Hematopoietic multipotent progenitor cell (in vitro differentiated cells): ENCODE measurements at places on chromosomes 12 and 14. TPM values are rescaled to one million over a fixed set of nuclear protein-coding genes. Genes with fewer than 3 reads are reported as not detected.
A peak's percentile ranks its signal among the peaks of the same experiment; 100 is the strongest.

Gene DEPDC4
- total RNA-seq: 0.27 TPM

Gene TEDC1
- 29.1 TPM for total RNA-seq

Gene SCN8A
- 0.54 TPM for total RNA-seq

Gene DENND5B
- total RNA-seq: 9.4 TPM

Gene SRRM4
- under 0.01 TPM for total RNA-seq

Gene RBMS2
- total RNA-seq: 7.5 TPM

Gene MYF5
- not detected for total RNA-seq

Gene SRGAP1
- 0.27 TPM for total RNA-seq

DNA sequence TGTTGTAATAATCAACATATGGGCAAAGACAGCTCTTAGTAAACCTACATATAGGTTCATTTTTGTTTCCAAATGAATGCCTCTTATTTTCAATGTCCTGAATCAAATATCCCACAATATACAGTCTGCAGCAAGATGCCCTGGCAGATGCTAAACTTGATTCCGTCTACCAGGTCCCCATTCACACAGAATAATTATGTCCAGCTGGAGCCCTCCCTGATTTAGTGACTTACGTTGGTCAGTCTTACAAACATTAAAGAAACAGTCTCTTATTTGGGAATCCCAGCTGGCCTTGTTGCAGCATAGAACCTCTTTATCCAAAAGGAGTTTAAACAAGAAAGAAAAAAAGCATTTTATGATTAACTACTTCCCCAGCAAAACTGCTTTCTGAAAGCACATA, 82.7 kb upstream of the BMP4 start:
- DNase-seq: no peak

- no peak for DNase-seq
Observed at GRCh38 chr12:114821570-114821969, 137.6 kb upstream of the TBX3 start.

DNA sequence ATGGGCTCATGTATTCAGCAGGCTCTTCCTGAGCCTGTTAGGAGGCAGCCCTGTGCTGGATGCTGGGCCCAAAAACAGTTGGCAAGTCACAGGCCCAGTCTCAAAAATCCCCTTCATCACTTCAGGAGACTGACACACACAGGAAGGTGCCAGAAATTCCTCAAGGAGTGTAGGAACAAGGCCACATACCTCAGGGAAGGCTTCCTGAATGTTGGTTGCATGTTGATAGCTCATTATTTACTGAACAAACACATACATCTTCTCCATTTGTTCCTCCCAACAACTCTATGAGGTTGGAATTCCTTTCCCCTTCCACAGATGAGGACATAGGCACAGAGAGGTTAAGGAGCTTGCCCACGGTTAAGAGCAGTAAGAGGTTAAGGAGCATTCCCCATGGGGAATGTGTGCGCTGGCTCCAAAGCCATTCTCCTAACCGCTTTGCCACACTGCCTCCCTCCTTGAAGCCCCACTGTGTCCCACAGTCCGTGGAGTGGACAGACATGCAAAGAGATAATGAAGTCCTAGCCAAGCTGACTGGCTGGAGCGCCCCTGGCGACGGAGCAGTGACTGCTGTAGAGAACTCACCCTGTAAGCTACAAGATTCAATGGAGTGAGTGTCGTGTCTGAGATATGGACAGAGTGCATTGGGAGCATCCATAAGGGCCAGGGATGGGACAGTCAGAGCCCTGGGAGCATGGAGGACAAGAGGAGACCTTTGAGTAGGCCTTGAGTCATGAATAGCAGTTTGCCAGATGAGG, 3.3 kb downstream of the HHIPL1 start:
- DNase-seq: no peak

DNA sequence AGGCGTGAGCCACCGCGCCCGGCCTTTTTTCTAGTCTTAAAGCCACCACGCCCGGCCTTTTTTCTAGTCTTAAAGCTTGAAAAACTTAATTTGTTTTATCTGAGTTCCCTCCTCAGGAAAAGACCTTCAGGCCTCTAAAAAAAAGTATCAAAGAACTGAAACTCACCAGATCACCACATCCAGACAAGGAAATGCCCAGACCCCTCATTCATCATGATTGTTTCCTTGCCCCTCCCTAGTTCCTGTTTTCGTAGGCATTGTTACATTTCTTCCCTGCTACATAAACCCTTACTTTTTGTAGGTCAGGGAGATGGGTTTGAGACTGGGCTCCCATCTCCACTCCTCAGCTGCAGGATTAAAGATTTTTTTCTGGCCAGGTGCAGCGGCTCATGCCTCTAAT, 21.1 kb upstream of the VWF start:
- peak; percentile 57 for DNase-seq

- DNase-seq: no peak
Observed at GRCh38 chr14:51209457-51209856, 30.6 kb upstream of the TMX1 start.

- DNase-seq: peak; percentile 24
Observed at GRCh38 chr12:459430-460258, at the start of gene B4GALNT3. Gene B4GALNT3, plus strand, starts transcription at chr12:459939. Its CDS starts 438 bp downstream, at chr12:460377.

GRCh38 chr14:20413744-20414082, 412 bp upstream of the TEP1 start:
- DNase-seq: no peak

- no peak for DNase-seq
Observed at GRCh38 chr12:28568118-28568517, 377.9 kb downstream of the CCDC91 start.

- no peak for DNase-seq
Observed at GRCh38 chr14:99460793-99461192, 19.9 kb downstream of the SETD3 start.

DNA sequence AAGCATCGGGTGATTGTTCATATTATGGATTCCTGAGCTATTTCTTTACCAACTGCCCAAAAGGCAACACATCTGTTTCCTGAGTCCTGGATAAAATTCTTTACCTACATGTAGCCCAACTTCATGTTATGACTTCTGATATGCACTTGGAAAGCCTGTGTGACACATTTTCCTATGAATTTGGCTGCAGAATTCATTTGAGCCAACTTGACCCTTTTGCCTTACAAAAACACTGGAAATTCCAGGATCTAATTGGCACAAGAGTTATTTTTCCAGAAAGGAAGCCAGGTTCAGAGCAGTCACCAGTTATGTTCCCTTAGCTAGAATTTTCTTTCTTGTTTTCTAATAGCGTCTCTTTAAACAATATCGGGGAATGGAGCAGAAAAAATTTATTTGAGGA, 202.5 kb upstream of the LRIG3 start:
- no peak for DNase-seq
